ENCODE measurements at places on chromosomes 7 and 10. TPM values are rescaled to one million over a fixed set of nuclear protein-coding genes. Genes with fewer than 3 reads are reported as not detected.

GRCh38 chr10:26378861-26379294 lies 59.3 kb upstream of the APBB1IP start:
- DNase-seq = no peak

GRCh38 chr7:129069021-129069420 lies 14.1 kb upstream of the TNPO3 start:
- DNase-seq = no peak

DNA sequence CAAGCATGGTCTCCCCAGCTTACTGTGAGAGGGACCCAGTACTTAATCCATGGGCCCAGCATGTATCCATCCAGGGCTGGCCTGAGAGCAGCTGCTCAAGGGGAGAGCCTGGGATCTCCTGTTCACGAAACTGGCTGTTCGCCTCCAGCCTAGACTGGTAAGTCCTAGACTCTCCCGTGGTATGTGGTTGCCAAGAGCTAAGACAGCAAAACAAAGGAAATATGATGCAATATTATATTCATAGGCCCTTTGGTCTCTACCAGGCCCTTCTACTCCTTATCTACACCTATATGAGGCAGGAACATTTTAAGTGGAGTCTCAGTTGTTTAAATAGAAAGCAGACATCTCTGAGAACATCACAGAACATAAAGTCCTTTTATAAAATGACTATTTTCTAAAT lies 28.9 kb upstream of the STK17A start:
- no peak for DNase-seq

GRCh38 chr10:2351566-2351965 lies 614.2 kb upstream of the ADARB2 start:
- DNase-seq = no peak

- DNase-seq = no peak
These were observed 308.5 kb downstream of the WDR11 start for GRCh38 chr10:121159670-121160069.

DNA sequence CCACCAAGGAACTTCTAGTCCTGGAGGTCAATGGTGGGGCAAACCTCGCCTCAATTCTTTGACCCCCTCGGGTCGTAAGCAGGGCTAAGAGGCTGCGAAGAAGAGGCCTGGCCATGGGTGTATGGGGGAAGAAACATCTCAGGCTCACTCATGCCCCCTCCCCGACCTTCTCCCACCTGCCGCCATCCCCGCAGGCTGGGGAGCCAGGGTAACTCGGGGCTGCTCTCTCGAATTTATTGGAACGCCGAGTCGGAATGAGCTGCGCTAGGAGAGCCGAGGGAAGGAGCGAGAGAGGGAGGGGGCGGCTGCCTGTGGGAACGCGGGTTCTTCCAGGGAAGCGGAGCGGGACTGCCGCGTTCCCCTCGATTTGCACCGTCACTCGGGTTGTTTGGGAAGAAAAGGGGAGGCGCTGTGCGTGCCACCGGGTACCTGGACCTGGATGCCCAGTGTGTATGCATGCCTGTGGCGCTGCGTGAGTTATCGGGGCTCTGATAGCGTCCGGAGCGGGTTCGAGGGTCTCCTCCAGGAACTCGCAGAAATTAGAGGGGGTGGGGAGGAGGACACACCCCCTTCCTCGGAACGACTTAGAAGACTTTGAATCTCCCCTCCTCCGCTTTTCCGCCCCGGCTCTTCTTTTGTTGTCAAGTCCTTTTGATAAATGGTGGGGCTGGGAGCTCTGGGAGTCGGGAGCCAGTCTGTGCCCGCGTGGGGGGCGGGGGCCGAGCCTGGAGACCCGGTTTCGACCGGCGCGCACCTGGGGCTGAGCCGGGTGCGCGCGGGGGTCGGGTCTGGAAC lies 1.8 kb upstream of the ZNF503 start:
- no peak for DNase-seq

GRCh38 chr7:46811529-46811928 lies 770.4 kb downstream of the TNS3 start:
- no peak for DNase-seq

- DNase-seq = no peak
These were observed 42.2 kb downstream of the GPR85 start for GRCh38 chr7:113044394-113044793.

The WIPF3 gene
- 0.51 TPM for total RNA-seq

The FBXL13 gene
- 0.97 TPM for total RNA-seq

The SEPHS1 gene
- 52.9 TPM for total RNA-seq
